ENCODE measurements at places on chromosomes 1 and 21.
A peak's percentile ranks its signal among the peaks of the same experiment; 100 is the strongest.

GRCh38 chr1:70195342-70195741, 10.0 kb downstream of the LRRC40 start:
- DNase-seq = no peak

GRCh38 chr1:2428490-2428889, 16.1 kb upstream of the PEX10 start:
- no peak for DNase-seq

- no peak for DNase-seq
Measured at GRCh38 chr1:226814751-226815537, 55.5 kb upstream of the PSEN2 start.

DNA sequence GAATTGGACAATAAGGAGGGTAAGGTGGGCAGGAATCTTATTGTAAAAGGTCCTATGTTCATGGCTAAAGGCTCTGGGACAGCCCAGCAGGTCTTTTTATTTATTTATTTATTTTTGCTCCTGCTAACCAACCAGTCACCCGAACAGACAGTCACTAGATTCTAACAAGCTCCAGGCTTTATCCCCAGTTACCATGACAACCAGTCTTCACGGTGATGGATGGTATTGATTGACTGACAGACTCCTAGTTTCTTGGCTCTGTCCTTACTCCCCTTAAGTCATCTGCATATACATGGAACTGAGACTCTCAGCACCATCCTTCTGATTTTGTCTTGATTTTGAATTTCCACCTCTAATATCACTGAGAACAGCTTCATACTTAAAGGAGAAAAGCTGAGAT, 44.3 kb downstream of the C8A start:
- no peak for DNase-seq

GRCh38 chr1:197471248-197471985, 203.4 kb downstream of the CRB1 start:
- DNase-seq = peak; percentile 92

GRCh38 chr1:9165396-9165795, 36.5 kb upstream of the GPR157 start:
- peak; percentile 48 for DNase-seq

DNA sequence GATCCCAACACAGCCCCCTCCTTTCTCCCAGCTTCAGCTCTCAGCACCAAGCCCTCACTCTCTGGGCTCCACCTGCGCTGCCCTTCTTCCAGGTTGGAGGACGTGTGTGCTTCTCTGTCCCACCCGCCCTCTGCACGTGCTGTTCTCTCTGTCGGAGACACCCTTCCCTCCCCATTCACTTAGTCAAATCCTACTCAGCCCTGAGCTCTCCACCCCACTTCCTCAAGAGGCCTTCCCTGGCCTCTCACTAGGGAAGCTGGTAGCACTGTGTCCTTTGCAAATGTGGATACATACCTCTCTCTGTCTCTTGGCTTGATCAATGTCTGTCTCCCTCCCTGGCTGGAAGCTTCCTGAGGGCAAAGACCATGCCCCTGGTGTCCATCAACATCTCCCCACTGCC, 43.0 kb downstream of the TNFRSF8 start:
- DNase-seq = no peak

DNA sequence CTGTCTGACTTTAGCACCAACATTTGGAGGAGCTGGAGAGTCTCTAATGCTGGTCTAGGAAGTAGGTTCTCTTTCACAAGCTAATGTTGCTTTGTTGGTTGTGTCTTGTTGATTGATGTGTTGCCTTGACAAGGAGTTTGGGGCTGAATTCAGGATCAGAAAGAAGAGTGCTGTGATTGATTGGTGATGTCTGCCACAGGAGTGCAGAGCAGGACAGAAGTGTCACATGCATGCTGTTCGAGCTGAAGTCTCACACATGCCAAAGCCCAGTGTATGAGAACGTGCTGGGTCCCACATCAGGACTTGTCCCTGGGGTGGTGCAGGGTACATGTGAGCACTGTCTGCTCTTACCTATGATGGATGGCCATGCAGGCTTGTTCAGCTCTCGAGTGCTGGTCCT, 694.4 kb downstream of the MATN1 start:
- no peak for DNase-seq

DNA sequence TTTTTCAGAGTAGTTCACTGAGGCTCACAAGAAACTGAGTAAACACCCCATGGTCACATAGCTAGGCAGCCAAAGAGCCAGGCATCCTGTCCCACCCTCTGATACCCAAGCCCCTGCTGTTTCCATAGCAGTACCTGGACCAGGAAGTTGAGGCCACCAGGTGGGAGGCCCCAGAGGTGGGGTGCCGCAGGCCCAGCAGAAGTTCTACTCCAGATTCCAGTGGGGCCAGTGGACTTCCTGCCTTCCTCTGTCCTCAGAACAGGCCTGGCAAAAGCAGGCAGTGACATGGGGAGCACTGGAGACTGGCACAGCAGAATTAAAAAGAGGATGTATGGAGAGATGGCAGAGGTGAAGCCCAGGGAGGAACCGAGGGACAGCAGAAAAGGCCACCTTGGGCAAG, 19.0 kb downstream of the FOXO6 start:
- DNase-seq = no peak

- DNase-seq = peak; percentile 91
Measured at GRCh38 chr21:45294509-45295291, 7.0 kb upstream of the POFUT2 start.

DNA sequence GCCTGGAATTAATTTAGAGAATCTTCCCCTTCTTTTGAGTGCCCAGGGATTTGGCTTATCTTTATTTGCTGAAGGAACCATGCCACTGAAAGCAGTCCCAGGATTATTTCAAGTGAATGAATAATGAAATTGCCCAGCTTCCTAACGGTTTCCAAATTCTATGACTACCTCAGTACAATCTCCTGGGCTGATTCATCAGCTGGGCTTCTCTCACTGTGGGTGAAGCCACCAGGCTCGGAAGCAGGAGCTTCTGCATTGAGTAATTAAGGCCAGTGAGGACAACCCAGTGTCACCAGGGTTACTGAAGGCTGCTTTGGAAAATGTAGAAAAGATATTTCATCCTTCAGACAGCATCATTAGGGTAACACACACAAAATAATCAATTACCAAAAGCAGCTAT, 169.8 kb downstream of the DAB1 start:
- peak; percentile 16 for DNase-seq

GRCh38 chr1:37389327-37389726, 85.1 kb upstream of the ZC3H12A start:
- DNase-seq = no peak

- peak; percentile 74 for DNase-seq
Measured at GRCh38 chr1:9859281-9860014, 35.7 kb upstream of the CLSTN1 start.

DNA sequence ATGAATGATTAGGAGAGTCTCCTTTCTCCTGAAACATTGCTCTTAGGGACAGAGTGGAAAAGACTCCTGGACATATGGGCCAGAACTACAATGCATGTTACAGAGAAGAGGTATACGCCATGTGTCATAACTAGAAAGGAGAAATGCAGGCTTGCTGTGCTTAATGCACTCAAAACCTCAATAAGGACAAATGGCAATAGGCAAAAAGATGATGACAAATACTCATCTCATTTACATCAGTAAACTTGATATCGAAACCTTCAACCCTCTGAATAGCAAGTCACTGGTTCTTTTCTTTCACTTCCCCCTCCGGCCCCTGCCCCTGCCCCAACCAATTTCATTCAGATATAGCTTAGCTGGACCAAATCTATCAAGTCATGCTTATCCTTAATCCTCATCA, 1.9 kb upstream of the GPR88 start:
- DNase-seq = no peak

- DNase-seq = peak; percentile 19
Measured at GRCh38 chr1:7705048-7705907, 65.8 kb upstream of the VAMP3 start.

DNA sequence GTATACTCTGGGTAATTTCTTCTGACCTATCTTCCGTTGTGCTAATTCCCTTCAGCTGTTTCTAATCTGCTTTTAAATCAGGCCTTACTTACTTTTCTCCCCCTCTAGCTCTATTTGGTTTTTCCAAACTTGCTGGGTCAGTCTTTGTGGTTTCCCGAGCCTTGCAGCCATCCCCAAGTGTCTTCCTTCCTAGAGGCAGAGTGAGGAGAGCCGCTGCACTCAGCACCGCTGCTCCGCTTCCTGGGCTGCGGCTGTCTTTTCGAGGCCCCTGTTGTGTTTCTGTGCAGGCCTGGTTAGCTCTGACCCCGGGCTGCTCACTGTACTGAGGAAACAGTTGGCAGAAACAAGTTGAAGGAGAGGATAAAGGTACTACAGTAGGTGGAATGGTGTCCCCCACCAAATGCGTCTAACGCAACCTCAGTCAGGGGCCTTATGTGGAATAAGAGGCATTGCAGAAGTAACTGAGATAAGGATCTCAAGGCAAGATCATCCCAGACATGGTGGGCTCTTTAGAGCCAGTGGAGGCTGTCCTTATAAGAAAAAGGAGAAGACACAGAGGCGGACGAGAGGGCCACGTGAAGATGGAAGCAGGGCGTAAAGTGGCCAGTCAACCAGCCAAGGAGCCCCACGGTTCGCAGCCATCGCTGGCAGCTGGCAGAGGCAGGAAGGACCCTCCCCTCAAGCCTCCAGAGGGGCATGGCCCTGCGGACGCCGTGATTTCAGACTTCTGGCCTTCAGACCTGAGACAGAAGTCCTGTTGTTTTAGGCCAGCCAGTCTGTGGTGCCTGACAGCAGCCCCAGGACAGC, 10.5 kb downstream of the WNT9A start:
- DNase-seq = no peak

DNA sequence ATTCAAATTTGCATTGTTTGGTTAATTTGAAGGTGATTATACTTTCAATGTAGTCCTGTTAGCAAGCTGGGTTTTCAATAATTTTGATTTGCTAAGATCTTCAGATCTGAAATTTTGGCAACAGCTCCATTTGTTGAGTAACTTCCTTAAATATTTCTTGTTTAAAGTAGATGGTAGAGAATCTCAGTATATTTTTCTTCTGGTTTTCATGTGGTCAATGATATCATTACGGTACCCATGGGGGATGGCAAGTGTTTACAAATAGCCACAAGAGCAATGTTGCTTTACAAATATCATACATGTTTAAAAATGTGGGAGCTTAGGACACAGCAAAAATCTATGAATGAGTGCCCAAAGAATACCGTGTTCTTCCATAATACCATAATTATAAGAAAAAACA, 175.9 kb downstream of the IFI44 start:
- no peak for DNase-seq

GRCh38 chr1:7616076-7616832, 154.8 kb upstream of the VAMP3 start:
- DNase-seq = peak; percentile 75

DNA sequence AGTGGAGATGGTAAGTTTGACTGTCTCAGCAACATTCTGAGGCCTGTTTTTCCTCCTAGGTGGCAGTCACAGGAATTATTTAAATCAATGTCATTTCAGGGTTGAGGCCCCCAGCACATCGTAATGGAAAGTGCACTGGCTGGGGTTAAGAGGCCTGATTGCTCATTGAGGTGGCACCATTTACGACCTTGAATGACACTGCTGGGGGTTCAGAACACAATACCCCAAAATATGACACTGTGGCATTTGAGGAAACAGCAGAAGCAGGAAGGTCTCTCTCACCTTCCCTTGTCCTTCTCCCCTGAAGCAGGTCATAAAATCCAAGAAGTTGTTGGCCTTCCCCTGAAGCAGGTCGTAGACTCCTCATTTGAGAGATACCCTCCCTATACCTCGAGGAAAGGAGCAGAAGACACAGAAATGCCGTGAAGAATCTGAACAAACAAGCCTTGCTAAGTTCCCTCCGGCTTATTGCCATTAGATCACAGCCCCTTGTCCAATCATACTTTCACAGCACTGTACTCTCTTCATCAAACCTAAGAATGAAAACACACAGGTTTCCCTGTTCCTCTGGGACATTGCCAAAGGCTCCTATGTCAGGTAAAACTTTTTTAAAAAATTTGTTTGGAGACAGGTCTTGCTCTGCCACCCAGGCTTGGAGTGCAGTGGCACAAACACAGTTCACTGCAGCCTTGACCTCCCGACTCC, 71.3 kb downstream of the S1PR1 start:
- DNase-seq = no peak

- peak; percentile 98 for DNase-seq
Measured at GRCh38 chr1:109075531-109076490, at the start of gene TAF13. TSS of gene TAF13 (minus strand) at chr1:109076003. CDS start at chr1:109075947, 56 bp downstream.
